ENCODE measurements at places on chromosomes 4 and X. TPM values are rescaled to one million over a fixed set of nuclear protein-coding genes. Genes with fewer than 3 reads are reported as not detected.

The PABPC4L gene
- 0.68 TPM for total RNA-seq

The MRFAP1 gene
- 82.6 TPM for total RNA-seq

The BST1 gene
- total RNA-seq, result not detected

The DACH2 gene
- not detected for total RNA-seq

The HEPH gene
- total RNA-seq, result 0.85 TPM

DNA sequence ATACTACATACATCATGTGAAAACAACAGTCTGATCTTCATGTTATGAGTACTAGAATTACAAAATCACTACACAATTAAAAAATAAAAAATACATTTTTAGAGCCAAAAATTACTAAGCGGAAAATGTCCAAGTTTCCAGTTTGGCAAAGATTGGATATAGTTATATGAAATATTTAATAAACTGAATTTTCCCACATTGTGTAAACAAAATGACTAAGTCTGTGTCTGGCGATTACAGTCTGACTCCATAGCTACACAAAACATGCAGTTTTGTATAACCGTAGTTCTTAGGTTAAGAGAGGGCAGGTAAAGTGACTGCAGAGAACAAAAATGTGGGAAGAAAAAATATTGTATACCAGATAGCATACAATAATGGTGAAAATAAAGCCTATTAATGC lies 59.2 kb upstream of the TMEM47 start:
- no peak for DNase-seq

DNA sequence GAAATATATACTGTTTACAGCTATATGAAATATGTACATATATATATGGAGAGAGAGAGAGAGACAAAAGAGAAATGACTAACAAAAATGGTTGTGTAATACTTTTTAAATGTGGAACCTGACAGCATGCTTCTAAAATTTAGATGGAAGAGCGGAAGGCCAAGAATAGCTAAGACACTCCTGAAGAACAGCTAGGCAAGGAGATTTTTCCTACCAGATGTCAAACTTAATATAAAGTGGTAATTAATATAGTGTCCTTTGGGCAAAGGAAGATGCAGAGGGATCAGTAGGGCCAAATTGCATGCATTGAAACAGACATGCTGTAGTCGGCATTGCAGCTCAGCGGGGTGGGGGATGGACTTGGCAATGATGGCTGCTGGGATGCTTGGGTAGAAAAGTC lies 45.2 kb downstream of the ADD1 start:
- no peak for DNase-seq

- DNase-seq, result no peak
These were observed 1001.3 kb downstream of the CCSER1 start for GRCh38 chr4:91128519-91128918.

GRCh38 chr4:119100655-119101054 lies 35.0 kb upstream of the MYOZ2 start:
- DNase-seq, result no peak

- no peak for DNase-seq
These were observed 282.5 kb downstream of the KLHL13 start for GRCh38 chrX:117834076-117834475.

Measured in H4 (cell line).